ENCODE measurements at places on chromosomes 5 and 9.

- DNase-seq: no peak
These were observed 131.5 kb upstream of the OTULINL start for GRCh38 chr5:14450018-14450524.

DNA sequence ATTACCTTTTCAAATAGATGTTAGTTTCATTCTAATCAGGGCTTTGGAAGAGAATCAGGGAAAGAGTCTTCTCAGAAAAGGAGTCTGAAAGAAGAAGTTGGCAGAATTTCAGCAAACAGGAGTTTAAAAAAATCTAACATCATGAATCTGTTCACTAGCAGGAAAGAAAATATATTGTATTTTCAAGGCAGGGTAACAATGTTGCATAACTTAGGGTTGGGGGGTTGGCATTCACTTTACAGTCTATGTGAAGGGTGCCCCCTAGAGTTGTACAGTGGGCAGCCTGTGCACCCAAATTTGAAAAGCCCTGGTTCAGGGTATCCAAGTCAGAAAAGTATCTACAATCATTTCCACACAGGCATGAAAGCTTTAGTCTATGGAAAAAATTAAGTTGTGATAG, 348.4 kb upstream of the SLC30A5 start:
- no peak for DNase-seq

GRCh38 chr5:52738095-52738506, 49.6 kb upstream of the ITGA1 start:
- no peak for DNase-seq

- DNase-seq: no peak
These were observed 21.9 kb downstream of the ANKH start for GRCh38 chr5:14849516-14850294.

DNA sequence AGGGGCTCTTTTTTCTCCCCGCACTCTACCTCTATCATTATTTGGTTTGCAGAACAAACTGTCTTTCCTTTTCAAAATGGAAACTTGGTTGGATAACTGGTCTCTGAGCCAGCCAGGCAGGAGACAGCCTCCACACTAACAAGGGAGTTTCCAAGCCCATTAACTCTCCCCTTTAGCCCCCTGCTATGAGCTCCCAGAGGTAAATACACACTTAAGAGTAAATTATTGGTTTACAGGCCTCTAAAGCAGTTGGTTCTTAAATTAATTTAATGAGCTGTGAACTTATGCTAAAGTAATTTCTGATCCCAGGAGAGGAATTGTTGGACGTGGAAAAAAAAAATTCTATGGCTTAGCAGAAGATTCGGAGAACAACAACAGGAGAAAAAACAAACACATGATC, 30.3 kb downstream of the EPB41L4A start:
- DNase-seq: no peak

DNA sequence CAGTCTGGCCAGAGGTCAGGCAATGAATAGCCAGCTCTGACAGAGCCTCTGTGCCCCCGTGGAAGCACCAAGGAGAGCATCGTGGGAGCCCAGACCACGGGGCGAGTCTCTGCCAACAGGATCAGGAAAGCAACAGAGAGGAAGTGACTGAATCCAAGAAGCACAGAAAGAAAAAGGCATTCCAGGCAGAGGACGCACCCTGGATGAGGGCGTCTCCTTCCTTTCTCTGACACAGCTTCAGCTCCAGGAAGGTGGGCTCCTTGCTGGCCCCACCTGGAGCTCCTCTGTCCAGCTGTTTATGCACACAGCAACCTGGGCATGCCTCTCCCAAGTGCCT, 16.6 kb downstream of the HK3 start:
- DNase-seq: no peak

- DNase-seq: no peak
These were observed 45.0 kb downstream of the TENT4A start for GRCh38 chr5:6758236-6758635.

- DNase-seq: no peak
These were observed 1763.7 kb downstream of the EFNA5 start for GRCh38 chr5:105907016-105907415.

DNA sequence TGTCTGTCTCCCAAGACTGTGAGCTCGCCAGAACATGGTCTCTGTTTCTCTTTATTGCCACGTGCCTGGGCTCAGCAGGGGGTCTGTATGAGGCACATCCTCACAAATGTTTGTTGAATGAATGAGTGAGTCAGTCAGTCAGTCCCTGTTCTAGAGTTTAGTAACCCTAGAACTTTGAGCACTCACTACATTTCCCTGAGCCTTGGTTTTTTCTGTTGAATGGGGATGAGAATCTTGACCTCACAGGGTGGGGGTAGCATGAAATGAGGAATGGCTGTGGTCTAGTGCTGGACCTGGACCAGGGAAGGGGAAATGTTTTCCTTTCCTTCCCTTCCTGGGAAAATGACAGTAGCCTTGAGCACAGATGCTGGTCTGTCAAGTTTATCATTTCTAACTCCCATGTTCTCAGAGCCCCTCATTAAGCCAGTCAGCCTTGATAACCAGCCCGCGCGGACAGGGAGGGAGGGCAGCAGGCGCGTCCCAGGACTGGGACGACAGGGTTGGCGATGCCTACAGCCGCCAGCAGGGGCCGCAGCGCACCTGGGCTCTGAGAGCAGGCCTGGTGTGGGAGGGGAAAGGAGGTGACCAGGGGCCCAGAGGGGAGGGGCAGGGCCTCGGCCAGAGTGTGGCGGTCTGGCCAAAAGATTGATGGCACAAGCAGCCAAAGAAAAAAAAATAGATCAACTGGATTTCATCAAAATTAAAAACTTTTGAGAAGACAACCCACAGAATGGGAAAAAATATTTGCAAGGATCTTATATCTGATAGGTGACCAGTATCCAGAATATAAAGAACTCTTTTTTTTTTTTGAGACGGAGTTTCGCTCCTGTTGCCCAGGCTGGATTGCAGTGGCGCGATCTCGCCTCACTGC, 24.1 kb upstream of the WNK2 start:
- DNase-seq: no peak

- DNase-seq: no peak
These were observed 51.4 kb downstream of the ALDH7A1 start for GRCh38 chr5:126543660-126544059.

- no peak for DNase-seq
These were observed 23.3 kb upstream of the CPLANE1 start for GRCh38 chr5:37272511-37272910.

GRCh38 chr5:173963182-173963838, 25.7 kb upstream of the C5orf47 start:
- no peak for DNase-seq

- DNase-seq: no peak
These were observed 46.7 kb upstream of the PPP1R2B start for GRCh38 chr5:156803404-156803803.

DNA sequence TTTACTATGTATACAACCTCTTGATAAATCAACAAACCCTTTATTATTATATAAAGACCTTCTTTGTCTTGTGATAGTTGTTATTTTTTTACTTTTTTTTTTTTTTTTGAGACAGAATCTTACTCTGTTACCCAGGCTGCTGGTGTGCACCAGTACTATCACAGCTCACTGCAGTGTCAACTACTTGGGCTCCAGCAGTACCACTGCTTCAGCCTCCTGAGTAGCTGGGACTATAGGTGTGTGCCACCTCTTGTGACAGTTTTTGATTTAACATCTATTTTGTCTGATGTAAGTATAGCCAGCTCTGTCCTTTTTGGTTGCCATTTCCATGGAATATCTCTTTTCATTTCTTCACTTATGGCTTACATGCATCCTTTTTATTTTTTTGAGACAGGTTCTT, 42.6 kb downstream of the CREBRF start:
- no peak for DNase-seq

DNA sequence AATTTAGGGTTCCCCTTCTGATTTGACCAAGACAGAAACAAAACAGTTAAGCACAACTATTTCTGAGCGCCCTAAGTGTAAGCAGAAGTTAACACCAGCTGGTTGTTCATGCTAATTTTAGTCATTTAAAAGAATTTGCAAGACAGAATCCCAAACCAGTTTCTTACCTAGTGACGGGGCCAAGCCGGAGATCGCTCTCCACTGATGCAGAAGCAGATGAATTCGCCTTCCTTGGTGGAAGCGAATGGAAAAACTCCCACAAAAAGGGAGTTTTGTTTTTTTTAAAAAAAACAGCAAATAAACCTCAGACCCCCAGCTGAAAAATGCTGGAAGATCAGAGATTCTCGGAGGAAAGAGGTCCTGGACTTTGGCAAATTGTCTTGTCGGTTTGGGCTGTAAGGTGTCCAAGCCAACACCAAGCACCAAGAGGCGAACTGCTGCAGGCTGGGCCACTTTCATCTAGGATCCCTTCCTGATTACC, 47.4 kb upstream of the GLDC start:
- no peak for DNase-seq

DNA sequence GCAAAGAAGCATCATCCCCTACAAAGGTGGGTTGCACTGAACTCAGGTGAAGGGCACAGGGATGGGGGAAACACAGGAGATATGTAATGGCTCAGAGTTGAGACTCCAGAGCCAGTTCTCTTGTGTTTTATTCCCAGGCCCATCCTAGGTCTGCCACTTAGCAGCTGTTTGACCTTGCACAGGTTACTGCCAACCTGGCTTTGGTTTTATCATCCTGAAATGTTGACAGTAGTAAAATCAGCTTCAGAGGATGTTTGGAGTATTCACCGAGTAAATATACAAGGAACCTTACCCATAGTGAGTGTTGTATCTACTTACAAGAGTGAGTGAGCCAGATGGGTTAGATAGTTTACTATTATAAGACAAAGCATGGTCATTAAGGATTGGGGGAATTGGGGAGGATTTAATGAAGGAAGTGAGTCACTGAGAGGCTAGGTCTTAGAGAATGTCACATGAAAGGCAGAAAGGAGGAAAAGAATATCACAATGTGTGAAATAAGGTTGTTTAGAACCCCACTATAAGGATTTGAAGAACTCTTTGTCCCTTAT, 141.3 kb downstream of the MAN2A1 start:
- no peak for DNase-seq

- DNase-seq: no peak
These were observed 7.0 kb downstream of the NFIB start for GRCh38 chr9:14306672-14307660.
